ENCODE measurements at places on chromosomes 5 and 9.

- no peak for DNase-seq
Observed at GRCh38 chr9:121651295-121652020, at the start of gene DAB2IP. TSS of gene DAB2IP (plus strand) at chr9:121651634. CDS start at chr9:121651776, 142 bp downstream.

GRCh38 chr9:69516353-69517322 is 155.5 kb downstream of the APBA1 start:
- DNase-seq, result no peak

DNA sequence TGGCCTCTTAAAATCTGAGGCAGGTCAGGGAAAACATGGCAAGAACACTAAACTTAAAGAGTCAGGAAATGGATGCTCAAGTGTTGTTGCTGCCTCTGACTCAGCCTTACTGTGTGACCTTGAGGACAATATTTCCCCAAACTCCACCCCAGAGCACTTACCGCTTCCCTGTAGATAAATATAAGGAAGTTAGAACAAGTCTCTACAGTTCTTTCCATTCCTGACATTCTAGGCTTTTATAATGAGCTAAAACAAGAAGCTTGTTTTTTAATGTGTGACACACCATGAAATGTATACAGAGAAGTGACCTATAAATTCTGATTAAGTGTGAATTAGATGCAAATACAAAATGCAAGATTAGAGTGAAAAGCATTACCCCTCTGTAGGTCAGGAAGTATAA is 129.3 kb downstream of the GRIA1 start:
- no peak for DNase-seq

- no peak for DNase-seq
Observed at GRCh38 chr5:52784737-52785136, 3.0 kb upstream of the ITGA1 start.

DNA sequence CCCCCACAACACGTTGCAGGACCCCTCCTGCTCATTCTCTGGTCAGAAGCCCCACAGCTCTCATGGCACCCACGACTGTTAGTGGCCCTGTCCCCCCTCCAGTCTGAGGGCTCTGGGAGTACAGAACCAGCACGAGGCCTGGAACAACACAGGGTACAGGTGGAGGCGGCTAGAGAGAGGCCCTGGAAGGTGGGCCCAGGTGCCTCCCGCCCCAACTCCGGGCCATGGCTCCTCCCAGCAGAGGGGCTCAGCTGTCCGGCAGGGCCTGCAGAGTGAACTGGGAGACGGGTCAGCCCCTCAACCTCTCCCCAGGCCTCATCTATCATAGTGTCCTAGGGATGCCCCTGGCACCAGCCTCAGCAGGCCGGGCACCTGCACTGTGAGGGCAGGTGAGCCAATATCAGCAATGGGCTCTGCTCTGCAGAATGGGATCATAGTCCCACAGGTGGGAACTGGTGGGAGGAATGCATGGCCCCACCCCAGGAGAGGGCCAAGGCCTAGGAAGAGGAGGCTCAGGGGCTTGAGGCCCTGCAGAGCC is 58.6 kb downstream of the BARX1 start:
- no peak for DNase-seq
